NCI-H524 treated with DMSO at 0.1 percent for 48 hours (cell line): ENCODE measurements at places on chromosomes 7 and 10.

DNA sequence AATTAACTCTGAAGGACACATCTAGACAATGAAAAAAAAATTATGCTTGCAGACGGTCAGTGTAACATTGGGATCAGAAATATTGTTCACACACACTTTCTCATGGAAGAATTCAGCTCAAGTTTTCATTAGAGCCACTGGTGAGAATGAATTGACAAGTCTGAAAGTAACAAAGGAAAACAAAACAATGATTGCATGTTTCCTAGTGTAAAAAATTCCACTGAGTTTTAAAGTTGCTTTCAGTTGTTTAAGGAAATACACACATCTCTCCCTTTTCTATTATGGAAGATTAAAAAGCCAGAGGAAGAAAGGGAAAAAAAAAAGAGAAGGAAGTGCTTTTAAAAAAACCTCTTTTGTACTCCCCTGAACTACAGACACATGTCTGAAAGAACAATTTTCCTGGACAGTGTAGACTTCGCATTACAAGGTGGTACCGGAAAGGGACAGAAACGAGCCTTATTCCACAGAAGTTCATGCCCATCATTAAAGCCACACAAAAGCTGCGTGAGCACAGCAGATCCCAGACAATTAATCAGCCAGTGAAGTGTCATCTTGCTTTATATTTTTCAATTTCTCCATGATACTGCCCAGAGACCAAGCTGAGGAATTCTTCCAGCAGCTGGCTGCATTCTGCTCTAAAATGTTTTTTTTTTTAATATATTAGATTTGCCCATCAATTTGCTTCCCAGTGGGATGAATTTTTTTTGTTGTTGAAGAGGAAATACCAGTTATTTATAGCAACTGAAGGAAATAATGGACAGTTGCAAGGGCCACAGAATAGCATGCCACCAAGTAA lies 294.8 kb downstream of the DOCK4 start:
- no peak for DNase-seq

GRCh38 chr10:93110472-93111146 lies 36.9 kb downstream of the CYP26A1 start:
- no peak for DNase-seq

- no peak for DNase-seq
Measured at GRCh38 chr10:99671386-99671785, 12.1 kb downstream of the ENTPD7 start.

DNA sequence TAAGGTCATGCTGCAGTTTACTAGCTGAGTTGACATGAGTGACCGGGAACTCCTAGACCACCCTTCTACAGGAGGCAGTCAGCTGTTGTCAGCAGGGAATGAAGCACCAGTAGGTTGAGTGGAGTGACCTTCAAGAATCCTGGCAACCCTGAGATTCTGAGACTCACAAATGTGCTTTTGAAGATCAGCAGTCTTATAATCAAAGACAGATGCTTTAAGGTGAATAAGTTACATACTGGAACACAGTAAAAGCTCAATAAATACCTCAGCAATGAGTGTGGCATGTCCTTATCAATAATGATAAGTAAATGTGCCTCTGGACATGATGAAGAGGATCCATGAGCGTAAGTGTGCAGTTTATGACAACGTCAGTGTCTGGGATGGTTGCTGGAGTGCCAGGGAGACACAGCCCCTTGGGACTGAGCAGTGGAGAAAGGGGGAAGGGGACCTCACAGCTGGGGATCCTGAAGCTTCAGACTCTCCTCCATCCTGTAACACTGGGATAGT lies 11.9 kb upstream of the OR6V1 start:
- no peak for DNase-seq

GRCh38 chr7:90661290-90662151 lies 65.4 kb downstream of the CDK14 start:
- no peak for DNase-seq

GRCh38 chr10:86693721-86694369 lies 25.5 kb downstream of the LDB3 start:
- DNase-seq, result no peak

GRCh38 chr10:116892907-116893685 lies 43.8 kb downstream of the ENO4 start:
- DNase-seq, result peak; percentile 2

DNA sequence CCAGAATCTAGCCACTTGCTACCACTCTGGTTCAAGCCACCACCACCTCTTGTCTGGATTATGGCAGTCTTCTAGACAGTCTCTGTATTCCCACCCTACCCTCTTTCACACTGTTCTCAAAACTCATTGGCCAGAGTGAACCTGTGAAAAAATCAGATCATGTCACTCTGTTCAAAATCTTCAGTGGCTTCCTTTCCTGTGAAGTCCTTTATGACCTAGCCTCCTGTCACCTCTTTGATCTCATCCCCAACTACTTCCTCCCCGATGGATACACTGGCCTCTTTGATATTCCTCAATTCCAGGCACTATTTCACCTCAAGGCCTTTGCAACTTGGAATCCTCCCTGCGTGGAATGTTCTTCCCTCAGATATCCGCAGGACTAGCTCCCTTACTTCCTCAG lies 21.2 kb upstream of the ANLN start:
- DNase-seq, result no peak

DNA sequence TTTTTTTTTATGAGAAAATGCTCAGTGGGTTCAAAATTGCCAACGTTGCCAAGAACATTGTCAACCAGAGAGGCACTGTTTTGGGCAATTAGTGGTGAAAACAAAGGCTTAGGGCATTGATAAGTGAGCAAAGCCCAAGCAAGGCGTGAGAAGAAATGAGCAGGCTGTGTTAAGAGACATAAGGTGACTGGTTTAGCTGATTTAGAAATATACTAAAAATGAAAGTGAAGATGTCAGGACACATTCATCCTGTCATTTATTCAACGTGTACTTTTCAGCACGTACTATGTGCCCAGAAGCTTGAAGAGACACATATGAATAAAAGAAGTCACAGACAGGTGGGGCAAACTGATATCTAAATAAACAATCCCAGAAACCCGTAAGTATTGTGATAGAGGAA lies 31.8 kb downstream of the AOAH start:
- DNase-seq, result no peak

DNA sequence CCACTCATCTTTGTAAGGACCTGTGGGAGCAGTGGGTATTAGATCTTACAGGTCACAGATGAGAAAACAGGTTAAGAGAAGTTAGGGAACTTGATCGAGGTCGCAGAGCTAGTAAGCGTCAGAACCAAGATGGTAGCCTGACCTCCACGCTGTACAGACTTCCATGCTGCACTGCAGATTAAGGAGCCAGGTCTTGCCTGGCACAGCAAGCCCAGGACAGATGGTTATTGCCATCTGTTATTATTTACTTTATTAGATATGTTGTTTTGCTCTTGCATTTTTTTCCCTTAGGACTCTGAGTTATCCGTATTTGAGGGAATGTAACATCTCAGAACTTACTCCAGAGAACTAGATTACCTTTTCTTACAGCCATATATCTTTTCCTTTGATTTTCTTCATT lies 147.2 kb downstream of the NSUN6 start:
- no peak for DNase-seq

- DNase-seq, result no peak
Measured at GRCh38 chr7:136163340-136163801, 186.2 kb upstream of the MTPN start.

- no peak for DNase-seq
Measured at GRCh38 chr7:139711991-139712743, 65.6 kb downstream of the HIPK2 start.

DNA sequence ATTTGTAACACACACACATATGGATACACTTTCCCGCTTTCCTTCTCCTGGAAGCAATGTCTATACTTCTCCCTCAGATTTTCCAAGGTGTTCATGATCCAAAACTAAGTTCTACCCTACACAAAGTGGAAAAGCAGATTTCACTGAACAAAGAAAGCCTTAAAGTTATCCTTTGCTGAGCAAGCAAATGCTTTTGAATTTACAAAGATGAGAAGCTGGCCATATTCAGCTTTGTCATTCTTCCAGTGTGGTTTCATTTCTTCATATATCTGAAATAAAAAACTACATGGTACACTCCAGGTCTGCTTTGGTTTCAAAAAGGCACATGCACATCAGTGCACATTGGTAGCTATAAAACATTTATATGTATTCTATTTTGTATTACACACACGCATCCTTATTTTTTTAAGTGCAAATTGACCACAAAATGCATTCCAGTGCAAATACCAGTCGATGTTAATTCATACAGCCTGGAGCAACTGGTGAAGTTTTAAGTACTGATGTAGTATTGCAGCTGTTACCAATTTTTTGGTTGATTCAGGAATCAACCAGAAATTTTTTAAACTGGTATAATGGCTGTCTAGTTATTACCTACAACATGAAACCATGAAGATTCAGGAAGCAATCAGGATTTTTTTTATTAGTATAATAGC lies 65.5 kb upstream of the SRPK2 start:
- no peak for DNase-seq

GRCh38 chr10:112979927-112980326 lies 29.9 kb downstream of the TCF7L2 start:
- DNase-seq, result no peak

DNA sequence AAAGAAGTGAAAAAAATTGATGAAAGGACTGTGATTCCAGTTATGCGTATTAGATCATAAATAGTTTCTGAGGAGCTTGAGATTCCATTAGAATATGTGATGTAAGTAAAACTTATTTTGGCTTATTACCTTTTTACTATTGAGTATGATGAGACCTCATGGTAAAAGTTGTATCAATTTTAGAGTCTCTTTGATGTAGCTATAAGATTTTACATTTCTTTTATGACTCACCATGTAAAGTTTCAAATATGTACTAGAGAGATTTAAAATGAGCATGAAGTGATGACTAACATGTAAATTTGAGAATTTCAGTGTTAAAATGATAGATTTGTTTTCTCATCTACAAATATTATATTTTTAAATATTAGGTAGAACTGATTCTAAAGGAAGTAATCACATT lies 276.5 kb downstream of the OTUD1 start:
- no peak for DNase-seq

DNA sequence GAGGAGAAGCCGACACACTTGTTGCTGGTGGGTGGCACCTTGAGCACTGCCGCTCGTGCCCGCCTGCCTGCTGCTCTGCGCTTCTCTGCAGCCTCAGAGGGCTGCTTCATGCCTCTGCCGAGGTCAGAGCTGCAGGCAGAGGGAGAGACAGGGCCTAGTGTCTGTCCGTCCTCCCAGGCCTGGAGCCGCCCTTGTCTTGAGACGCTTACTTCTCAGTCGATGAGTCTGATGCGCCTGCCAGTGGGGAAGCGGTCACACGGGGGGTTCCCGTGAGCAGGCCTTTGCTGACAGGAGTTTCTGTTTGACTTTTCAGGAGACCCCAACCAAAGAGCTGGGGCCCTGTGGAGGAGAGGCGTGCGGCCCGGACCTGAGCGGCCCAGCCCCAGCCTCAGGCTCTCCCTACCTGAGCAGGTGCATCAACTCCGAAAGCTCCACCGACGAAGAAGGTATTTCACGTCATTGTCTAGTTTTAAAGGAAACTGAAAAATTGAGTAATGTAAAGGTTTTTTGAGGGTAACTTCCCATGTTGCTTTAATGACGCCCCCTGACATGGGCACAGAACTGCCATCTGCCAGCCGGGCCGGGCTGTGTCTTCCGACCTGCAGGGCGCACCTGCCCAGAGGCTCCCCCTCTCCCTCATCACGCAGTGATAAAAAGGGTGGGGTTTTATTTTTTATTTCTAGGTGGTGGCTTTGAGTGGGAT lies 7.8 kb upstream of the BHLHA15 start:
- no peak for DNase-seq

DNA sequence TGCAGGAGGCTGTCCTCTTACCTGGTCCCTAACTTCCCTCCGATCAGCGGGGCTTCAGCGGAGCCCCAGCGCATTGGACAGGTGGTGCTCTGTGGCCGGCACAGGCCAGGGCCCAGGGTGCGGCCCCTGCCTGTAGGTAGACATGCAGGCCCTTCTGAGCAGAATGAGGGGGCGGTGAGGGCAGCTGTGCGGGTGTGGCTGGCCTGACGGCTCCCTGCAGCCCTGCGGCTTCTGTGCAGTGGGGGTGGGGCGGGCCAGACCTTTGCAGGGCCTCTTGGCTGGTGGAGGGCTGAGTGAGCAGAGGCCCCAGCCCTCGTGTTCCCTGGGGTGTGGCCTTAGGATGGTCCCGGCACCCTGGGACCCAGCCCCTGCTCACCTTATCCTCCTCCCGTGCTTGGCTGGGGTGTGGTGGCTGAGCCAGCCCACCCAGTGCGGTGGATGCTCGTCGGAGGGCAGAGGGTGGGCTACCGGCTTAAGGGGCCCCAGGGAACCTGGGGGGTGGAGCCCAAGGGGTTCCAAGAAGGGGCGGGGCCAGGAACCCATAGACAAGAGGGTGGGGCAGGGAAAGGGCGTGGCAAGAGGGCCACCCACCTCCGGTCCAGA lies 175.2 kb upstream of the TNRC18 start:
- DNase-seq, result no peak

DNA sequence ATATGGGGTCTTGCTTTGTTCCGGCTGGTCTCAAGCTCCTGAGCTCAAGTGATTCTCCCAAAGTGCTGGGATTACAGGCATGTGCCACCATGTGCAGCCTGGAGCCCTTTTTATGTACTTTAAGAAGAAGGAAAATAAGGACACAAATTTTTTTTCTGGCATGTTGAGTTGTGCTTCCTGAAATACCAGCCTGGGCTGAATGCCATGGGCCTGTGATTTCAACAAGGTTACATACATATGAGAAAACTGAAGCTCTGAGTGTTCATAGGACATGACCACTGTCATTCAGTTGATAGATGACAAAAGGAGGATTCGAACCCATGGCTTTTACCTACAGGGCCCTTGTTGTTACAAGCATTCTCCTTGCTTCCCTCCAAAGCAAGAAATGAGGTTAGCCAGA lies 36.1 kb downstream of the ST8SIA6 start:
- no peak for DNase-seq

- no peak for DNase-seq
Measured at GRCh38 chr10:124305131-124305530, 113.6 kb downstream of the OAT start.

- no peak for DNase-seq
Measured at GRCh38 chr7:38506004-38506403, 125.2 kb downstream of the AMPH start.

DNA sequence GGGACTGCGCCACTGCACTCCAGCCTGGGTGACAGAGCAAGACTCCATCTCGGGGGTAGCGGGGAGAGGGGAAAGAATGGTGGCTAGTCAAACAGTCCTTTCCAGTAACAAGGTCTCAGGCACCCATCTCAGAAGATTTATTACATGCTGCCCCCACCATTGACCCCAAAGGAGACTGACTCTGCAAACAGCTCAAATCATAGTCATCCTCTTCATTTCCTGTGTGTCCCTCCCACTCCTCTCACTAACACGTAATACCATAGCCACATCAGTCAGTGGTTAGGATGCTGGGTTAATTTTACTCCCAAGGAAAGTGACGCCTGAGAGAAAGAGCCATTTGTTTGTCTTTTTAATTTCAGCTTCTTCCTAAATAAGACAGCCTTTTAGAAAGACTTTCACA lies 56.6 kb upstream of the BET1 start:
- no peak for DNase-seq

- no peak for DNase-seq
Measured at GRCh38 chr10:16195178-16195769, 241.5 kb upstream of the PTER start.

DNA sequence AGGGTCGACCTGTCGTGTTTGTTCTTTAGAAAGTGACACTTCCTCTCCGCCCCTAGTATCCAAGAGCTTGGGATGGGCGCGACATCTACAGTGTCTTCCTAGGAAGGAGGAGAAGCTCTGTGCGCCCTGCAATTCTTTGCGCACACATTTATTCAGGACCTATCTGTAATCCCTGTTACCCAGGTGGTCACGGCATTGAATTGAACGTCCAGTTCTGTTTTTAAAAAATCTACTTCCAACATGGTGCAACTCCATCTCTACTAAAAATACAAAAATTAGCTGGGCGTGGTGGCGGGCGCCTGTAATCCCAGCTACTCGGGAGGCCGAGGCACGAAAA lies 606 bp upstream of the LAMB1 start:
- no peak for DNase-seq
